ENCODE measurements at places on chromosomes 6 and 20. TPM values are rescaled to one million over a fixed set of nuclear protein-coding genes. Genes with fewer than 3 reads are reported as not detected.

The MICA gene
- polyA plus RNA-seq = 0.32 TPM

The MYH7B gene
- polyA plus RNA-seq = 2.0 TPM

The NKAIN4 gene
- 2.3 TPM for polyA plus RNA-seq

The MRPS10 gene
- 38.6 TPM for polyA plus RNA-seq

The SSTR4 gene
- not detected for polyA plus RNA-seq

The NHSL1 gene
- polyA plus RNA-seq = 9.3 TPM

The ZC3H12D gene
- polyA plus RNA-seq = not detected

The TCP11 gene
- polyA plus RNA-seq = 0.94 TPM

The GSTA4 gene
- polyA plus RNA-seq = 151 TPM

The MAP1LC3A gene
- 5.8 TPM for polyA plus RNA-seq

The SPATA25 gene
- not detected for polyA plus RNA-seq

The WFDC5 gene
- not detected for polyA plus RNA-seq

The TRIM31 gene
- polyA plus RNA-seq = not detected

The PHACTR3 gene
- polyA plus RNA-seq = 15.5 TPM

The CGA gene
- not detected for polyA plus RNA-seq

The RNF182 gene
- polyA plus RNA-seq = 9.5 TPM

The FOXQ1 gene
- 1.8 TPM for polyA plus RNA-seq

The CCNC gene
- polyA plus RNA-seq = 148 TPM

The NOTCH4 gene
- 1.3 TPM for polyA plus RNA-seq

The SPATS1 gene
- not detected for polyA plus RNA-seq

The GTSF1L gene
- polyA plus RNA-seq = not detected

The BANF2 gene
- 21.1 TPM for polyA plus RNA-seq

The HCRTR2 gene
- not detected for polyA plus RNA-seq

The ADGRF5 gene
- polyA plus RNA-seq = not detected

The ASIP gene
- not detected for polyA plus RNA-seq

The CD93 gene
- polyA plus RNA-seq = not detected

The ENPP5 gene
- polyA plus RNA-seq = 295 TPM

The MACROD2 gene
- polyA plus RNA-seq = 36.7 TPM

The BPI gene
- polyA plus RNA-seq = not detected

The MTFR2 gene
- 7.8 TPM for polyA plus RNA-seq

The LY6G6C gene
- polyA plus RNA-seq = not detected

The CCM2L gene
- polyA plus RNA-seq = 0.13 TPM

The SYCP2 gene
- 5.9 TPM for polyA plus RNA-seq

The PNLDC1 gene
- not detected for polyA plus RNA-seq

The HLA-DQB2 gene
- not detected for polyA plus RNA-seq

The MAK gene
- polyA plus RNA-seq = not detected

The DACT2 gene
- not detected for polyA plus RNA-seq

The TBC1D7 gene
- 73.5 TPM for polyA plus RNA-seq

The TRIM15 gene
- polyA plus RNA-seq = not detected

The APCDD1L gene
- 0.27 TPM for polyA plus RNA-seq

The SLC44A4 gene
- not detected for polyA plus RNA-seq

The MCM8 gene
- polyA plus RNA-seq = 1.4 TPM

The CPXM1 gene
- not detected for polyA plus RNA-seq

The FAM83C gene
- polyA plus RNA-seq = not detected

The TPX2 gene
- 18.5 TPM for polyA plus RNA-seq

The SLC26A8 gene
- polyA plus RNA-seq = 2.9 TPM

The ULBP3 gene
- polyA plus RNA-seq = not detected

The ANGPT4 gene
- polyA plus RNA-seq = not detected

The SULF2 gene
- polyA plus RNA-seq = 288 TPM

The GRIK2 gene
- 15.1 TPM for polyA plus RNA-seq

The PI16 gene
- polyA plus RNA-seq = not detected

The DNMT3B gene
- polyA plus RNA-seq = not detected

The DPPA5 gene
- not detected for polyA plus RNA-seq

All from Purkinje cell (primary cell).